ENCODE measurements at places on chromosomes 12 and 14. TPM values are rescaled to one million over a fixed set of nuclear protein-coding genes. Genes with fewer than 3 reads are reported as not detected.
A peak's percentile ranks its signal among the peaks of the same experiment; 100 is the strongest.

DNA sequence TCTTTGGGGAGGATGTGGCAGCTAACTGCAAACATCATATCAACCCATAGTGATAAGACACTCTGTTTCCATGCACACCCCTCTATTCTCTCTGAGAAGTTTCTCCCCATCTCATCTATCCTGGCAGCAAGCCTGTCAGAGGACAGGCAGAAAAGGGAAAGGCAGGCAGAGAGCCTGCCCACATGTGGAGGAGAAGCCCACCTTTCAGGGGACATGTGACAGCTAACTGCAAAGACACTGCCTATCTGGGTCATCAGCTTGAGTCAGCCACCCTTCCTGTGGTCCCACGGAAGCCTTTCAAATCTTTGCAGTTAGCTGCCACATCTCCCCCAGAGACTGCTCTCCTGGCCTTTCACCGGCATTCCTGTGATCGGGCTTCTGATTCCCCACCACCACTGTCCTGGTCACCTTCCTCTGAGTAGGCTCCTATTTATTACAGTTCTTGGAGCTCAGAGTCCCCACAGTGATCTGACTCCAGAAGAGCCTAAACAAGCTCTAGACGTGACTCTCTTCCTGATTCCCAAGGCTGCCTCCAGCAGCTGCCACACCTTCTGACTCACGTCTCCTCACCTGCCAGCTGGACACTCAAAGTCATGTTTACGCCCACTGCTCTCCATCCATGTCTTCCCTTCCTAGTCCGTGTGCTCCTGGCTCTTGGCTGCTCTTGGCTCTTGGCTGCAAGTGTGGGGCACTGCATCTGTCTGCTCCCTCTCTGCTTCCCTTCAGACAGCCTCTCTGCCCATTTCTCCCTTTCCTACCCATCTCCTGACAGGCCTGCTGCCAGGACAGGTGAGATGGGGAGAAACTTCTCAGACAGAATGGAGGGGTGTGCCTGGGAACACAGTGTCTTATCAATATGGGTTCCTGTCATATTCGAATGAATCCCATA is 7.5 kb upstream of the KRT1 start:
- DNase-seq = no peak

DNA sequence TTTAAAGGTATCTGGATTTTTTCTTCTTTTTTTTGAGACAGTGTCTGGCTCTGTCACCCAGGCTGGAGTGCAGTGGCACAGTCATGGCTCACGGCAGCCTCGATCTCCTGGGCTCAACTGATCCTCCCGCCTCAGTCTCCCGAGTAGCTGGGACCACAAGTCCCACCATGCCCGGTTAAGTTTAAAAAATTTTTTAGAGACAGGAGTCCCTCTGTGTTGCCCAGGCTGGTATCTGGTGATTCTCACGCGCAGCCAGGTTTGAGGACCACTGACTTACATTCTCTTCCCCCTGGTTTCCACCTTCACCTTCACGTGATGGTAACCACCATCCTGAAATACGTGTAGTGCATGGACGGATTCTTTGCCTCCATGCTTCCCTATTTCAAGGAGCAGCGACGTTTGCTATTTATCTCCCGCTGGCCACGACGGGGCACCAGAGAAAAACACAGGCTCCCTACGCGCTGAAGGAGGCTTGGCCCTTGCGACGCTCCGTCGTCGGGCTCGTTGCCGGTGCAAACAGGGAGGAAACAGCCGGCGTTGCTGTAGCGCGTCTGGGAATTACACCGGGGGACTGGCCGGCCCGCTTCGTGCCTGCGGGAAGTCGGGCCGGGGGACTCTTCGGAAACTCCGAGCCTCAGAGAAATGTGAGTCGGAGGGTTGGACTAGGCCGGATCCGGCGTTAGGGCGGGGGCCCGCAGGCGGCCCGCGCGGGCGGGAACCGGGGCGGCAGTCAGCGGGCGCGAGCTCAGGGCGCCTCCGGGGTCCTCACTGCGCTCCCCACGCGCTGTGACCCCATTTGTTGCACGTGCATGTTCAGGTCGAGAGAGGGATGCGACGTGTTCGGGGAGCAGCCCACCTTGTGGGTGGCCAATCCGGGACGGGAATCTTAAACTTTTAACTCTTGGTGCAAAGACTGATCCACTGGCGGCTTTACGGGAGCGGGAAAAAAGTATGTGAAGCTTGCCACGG is at the start of gene TCHP:
Gene TCHP (plus strand): TSS at position 492 of the 969 bp plus-strand sequence. CDS start 2,753 bp downstream, outside the sequence.
- DNase-seq = peak; percentile 96

GRCh38 chr12:45582536-45582935 is 147.0 kb upstream of the ARID2 start:
- DNase-seq = no peak

DNA sequence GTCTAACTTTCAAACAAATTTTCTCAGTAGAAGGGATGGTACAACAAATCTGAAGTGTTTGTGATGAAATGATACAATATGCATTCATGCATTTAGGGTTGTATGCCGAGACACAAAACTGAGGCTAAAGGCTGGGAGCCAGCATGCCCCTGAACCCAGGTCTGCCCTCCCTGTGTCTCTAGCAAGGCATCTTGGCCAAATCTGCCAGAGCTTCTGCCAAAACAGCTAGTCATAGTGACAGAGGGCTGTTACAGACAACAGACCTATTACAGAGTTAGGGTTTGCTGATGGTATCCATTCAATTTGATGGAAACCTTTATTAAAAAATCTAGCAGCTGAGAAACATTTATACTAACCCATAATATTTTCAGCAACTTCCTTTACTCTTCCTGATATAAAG is 11.3 kb upstream of the CHPT1 start:
- no peak for DNase-seq

Gene VEZT
- total RNA-seq = 96.7 TPM

Gene HRK
- total RNA-seq = not detected

DNA sequence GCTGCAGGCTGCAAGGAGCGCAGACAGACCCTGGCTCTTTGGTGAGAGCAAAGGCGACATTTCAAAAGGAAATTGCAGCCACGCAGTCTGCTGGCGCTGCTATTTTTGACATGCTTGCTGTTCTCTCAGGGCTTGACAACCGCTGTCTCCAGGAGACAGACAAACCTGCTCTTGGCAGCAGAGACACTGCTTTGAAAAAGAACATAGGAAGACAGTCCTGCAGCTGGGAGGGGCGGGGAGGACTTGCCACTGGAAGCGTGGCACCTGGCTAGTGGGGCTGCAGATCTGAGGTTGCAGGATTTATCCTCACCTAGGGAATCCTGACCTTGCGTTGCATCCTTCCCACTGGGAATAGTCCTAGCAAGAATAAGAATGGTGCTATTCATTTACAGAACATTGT is 91.8 kb upstream of the KCNA1 start:
- no peak for DNase-seq

Gene STON2
- total RNA-seq = 100 TPM
